ENCODE measurements at places on chromosomes 13 and 19.

DNA sequence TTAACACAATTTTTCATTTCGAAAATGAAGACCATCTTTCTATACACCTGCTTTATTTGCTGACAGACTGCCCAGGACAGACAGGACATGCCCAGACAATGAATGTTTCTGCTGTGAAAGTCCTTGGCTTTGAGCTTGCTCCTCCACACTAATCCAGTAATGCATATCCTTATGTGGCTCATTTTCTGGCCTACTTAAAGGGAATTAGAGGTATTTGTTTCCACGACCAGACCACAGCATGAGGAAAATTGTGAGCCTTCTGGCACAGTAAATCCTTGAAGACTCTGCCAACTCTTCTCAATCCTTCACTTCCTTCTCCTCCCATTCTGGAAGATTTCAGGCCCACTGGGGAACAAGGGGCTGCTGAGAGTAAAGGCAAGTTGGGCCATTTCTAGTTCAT, 25.7 kb downstream of the CCDC70 start:
- no peak for DNase-seq

- no peak for DNase-seq
These were observed 13.8 kb downstream of the PAK4 start for GRCh38 chr19:39139305-39139874.

- DNase-seq, result no peak
These were observed 99.0 kb downstream of the ARHGEF7 start for GRCh38 chr13:111213964-111214726.

- peak; percentile 82 for DNase-seq
These were observed 8.0 kb upstream of the POU2F2 start for GRCh38 chr19:42140125-42140754.

- no peak for DNase-seq
These were observed 476 bp downstream of the C2CD4C start for GRCh38 chr19:408441-408901.

DNA sequence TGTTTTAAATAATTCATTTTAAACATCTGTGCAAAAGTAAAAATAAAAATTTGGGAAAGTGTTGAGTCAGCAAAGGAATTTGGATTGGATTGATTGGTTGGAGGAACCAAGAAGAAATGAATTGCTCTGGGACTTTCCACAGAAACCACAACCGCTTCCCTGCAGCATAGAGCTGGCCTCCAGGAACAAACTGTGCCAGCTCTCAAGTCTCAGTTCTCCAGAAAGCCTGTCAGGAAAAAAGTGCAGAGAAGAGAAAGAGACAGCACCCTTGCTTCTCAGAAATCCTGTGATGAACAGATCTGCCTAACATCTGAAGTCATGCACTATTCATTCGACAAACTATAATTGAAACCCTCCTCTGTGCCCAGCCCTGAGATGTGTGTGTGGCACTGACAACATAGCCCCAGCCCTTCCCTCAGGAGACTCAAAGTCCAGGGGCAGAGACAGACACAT, 14.8 kb downstream of the LYPD3 start:
- DNase-seq, result peak; percentile 53

GRCh38 chr13:64684108-64684507, 2546.0 kb downstream of the PCDH9 start:
- no peak for DNase-seq

DNA sequence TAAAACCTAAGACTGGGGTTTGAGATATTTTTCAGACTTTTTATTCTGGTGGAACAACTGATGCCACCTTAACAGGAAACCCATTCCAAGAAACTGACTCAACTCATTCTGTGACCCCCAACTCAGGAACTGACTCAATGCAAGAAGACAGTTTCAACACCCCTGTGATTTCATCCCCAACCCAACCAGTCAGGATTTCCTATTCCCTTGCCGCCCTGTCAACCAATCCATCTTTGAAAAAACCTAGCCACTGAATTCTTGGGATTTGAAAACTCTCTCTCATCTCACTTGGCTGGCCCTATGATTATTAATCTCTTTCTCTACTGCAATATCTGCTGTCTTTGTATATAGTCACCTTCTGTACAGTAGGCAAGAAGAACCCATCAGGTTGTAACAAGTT, 1211.9 kb upstream of the ATXN8OS start:
- no peak for DNase-seq

DNA sequence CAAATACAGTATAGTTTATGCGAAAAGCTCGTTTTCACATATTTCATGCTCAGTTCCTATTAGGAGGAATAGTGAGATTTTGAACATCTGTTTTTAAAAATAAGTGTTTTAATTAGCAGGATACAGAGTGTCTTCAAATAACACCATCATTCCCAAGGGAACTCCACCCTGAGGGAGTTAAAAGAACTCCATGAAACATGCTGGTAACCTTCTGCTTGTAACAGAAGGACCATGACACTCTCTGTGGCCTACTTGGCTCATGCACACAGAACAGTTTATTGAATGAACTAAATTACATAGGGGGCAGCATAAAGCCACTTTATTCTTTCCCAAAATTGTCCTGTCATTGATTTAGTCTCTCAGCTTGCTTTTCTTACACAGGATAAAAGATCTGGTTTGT, 809.5 kb upstream of the SLITRK6 start:
- DNase-seq, result no peak

GRCh38 chr13:28503182-28503967, 8.4 kb upstream of the FLT1 start:
- no peak for DNase-seq

DNA sequence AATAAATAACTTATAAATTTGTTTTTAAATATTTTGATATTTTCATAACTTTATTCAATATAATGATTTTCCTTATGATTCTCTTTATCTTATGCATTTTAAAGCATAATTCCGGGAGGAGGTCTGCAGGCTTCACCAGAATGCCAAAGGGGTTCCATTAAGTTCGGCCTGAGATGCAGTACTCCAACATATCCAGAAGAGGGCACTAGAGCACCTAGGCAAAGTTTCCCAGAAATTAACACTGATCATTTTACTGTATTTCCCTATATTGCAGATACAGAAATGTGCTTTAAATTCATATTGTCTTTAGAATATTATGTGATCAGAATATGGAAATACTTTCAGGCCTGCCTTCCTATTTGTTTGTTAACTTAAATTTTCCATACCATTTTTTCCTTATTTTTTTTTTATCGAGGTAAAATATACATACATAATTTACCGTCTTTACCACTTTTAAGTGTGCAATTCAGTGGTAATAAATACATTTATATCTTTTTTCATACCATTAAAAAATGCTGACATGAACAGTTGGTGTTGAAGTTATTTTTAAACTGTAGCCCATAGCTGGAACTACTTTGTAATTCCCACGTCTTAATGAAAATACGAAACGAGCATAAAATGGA, 58.9 kb upstream of the TM9SF2 start:
- DNase-seq, result peak; percentile 68

DNA sequence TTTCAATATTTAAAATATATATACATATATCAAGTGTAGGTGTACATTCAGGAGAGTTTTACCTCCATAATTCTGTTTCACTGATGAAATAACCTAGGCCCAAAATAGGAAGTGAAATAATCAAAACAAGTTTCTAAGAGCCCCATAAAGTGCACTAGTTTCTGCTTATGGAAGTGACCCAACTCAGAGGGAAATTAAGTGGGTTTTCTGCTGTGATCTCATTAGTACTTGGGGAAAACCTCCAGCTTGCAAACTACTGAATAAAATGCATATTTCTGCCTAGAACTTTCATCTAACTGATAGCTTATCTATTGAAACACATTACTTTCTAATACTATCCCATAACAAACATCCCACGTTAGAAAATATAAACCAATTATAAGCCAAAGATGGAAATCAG, 45.4 kb upstream of the MIR17HG start:
- no peak for DNase-seq

DNA sequence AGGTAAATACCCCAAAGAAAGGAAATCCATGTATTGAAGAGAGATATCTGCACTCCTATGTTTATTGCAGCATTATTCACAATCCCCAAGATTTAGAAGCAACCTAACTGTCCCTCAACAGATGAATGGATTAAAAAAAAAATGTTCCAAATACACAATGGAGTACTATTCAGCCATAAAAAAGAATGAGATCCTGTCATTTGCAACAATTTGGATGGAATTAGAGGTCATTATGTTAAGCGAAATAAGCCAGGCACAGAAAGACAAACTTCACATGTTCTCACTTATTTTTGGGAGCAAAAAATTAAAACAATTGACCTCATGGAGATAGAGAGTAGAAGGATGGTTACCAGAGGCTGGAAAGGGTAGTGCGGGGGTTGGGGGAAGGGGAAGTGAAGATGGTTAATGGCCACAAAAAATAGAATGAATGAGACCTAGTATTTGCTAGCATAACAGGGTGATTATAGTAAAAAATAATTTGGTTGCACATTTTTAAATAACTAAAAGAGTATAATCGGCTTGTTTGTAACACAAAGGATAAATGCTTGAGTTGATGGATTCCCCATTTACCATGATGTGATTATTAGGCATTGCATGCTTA, 9.7 kb upstream of the ZNF709 start:
- no peak for DNase-seq

GRCh38 chr13:33937373-33938098, 119.6 kb downstream of the RFC3 start:
- no peak for DNase-seq

DNA sequence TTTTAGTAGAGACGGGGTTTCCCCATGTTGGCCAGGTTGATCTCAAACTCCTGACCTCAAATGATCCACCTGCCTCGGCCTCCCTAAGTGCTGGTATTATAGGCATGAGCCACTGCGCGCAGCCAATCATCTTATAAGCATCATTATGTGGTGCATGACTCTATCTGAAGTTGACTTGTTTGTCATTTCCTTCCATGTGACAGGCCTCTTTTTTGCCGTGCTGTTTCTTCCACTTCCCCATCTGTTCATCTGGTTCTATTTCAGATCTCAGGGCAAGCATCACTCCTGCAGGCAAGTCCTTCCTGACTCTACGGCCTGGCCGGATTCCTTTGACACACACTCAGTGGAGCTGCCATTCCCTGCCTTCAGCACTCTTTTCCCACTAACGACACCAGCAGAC, 15.2 kb downstream of the COL5A3 start:
- DNase-seq, result no peak

- DNase-seq, result no peak
These were observed 5.1 kb downstream of the HMG20B start for GRCh38 chr19:3577723-3578344.

- DNase-seq, result no peak
These were observed 42.6 kb downstream of the KLF2 start for GRCh38 chr19:16367261-16367683.

DNA sequence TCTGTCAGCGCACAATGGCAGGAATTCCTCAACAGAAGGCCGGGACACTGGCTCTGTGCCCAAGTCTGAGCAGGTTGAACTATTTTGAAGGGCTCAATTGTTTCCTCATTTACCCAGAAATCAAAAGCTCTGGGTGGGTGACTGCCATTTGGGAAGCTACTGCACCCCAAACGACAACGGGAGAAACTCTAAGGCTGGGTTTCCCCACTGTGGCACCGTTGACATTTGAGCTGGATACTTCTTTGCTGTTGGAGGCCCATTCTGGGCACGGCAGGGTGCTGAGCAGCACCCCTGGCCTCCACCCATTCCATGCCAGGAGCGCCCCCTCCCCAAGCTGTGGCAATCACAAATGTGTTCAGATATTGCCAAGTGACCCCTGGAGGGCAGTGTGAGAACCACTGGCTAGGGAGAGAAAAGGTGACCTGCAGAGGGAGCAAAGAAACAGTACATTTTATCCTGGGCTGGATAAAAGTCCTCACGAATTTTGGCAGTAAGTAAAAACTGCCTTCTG, 62.5 kb downstream of the RFX2 start:
- DNase-seq, result peak; percentile 64

DNA sequence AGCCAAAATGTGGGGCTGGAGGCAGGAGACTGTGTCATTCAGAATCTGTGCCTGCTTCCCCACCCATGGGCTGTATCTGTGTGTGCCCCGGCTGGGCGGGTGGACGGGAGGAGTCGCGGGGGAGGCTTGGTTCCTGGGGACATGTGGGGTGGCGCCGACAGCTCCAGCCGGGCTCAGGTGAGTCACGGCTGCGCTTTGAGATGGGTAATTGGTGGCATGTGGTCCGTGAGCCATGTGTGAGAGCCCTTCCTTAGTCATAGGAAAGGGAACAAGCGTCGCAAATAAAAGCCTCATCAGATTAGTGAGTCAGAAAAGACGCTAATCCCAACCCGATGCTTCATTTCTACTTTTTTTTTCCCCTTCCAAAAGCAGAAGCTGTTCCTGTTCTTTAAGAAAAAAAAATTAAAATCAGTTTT, 118.6 kb upstream of the ZNF536 start:
- DNase-seq, result no peak

DNA sequence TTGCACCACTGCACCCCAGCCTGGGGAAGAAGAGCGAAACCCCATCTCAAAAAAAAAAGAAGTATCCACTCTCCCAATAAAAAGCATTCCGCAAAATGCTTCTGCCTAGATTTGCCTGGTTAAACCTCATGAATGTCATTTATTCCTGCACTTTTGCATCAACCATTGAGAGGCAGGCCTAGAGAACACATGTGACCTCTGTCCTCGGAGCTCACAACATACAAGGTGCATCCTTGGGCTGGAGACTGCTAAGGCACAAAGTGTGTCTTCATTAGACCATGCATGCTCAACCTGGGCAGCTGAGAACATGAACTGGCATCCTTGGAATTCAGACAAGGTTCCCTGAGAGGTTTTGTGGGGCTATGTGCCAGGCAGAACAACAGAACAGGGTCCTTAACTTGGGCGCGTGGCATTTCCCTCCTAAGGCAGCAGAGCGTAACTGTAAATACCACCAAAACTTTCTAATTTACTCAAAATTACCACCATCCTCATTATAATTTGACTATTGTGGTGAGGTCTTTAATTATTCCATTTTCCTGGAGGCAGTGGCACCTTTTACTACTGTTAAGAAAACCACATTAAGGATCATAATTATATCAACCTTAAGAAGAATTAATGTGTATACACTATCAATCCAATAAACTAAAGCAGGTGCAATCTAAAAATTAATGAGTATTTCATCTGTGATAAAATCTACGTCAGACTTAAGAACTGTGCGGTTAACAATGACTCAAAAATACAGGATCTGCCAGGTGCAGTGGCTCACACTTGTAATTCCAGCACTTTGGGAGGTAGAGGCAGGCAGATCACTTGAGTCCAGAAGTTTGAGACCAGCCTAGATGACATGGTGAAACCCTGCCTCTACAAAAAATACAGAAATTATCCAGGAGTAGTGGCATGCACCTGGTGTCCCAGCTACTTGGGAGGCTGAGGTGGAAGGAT, 13.8 kb downstream of the RCBTB1 start:
- DNase-seq, result no peak

DNA sequence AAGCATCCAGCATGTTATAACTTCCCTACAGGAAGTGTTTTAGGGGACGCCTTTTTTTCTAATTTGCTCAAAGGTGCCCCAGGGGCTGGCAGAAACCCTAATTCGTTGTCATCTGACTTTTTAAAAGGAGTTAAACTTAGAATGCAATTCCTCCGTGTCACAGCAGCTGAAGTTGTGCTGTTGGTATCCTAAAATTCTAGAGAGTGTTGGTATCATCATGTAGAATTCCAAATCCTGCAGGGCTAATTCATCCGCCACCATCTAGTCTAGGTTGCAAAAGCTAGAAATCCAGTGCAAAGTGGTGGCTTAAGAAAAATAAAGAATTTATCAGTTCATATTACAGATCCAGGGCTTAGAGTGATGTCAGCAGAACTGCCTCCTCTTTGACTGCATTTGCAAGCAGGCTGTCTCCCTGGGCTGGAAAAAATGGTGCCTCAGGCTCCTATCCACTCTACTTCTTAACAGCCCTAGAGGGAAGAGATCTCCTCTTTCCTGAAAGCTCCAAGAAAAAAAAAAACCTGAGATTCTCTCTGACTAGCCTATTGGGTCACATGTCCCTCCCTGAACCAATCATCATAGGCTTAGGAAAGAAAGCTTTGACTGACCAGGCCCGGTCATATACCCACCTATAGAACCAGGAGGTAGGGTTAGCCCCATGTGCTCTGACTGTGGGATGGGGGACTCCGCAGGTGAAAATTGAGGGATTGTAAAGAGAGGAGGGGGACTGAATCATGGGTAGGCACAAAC, 73.0 kb downstream of the MAP4K1 start:
- DNase-seq, result peak; percentile 23

Measured in cardiac fibroblast (primary cell).